ENCODE measurements at places on chromosomes 3 and 15. TPM values are rescaled to one million over a fixed set of nuclear protein-coding genes. Genes with fewer than 3 reads are reported as not detected.

- H3K27ac ChIP-seq, result no peak overlapping the region
These were observed 64.0 kb downstream of the CHST2 start for GRCh38 chr3:143183665-143183964.

DNA sequence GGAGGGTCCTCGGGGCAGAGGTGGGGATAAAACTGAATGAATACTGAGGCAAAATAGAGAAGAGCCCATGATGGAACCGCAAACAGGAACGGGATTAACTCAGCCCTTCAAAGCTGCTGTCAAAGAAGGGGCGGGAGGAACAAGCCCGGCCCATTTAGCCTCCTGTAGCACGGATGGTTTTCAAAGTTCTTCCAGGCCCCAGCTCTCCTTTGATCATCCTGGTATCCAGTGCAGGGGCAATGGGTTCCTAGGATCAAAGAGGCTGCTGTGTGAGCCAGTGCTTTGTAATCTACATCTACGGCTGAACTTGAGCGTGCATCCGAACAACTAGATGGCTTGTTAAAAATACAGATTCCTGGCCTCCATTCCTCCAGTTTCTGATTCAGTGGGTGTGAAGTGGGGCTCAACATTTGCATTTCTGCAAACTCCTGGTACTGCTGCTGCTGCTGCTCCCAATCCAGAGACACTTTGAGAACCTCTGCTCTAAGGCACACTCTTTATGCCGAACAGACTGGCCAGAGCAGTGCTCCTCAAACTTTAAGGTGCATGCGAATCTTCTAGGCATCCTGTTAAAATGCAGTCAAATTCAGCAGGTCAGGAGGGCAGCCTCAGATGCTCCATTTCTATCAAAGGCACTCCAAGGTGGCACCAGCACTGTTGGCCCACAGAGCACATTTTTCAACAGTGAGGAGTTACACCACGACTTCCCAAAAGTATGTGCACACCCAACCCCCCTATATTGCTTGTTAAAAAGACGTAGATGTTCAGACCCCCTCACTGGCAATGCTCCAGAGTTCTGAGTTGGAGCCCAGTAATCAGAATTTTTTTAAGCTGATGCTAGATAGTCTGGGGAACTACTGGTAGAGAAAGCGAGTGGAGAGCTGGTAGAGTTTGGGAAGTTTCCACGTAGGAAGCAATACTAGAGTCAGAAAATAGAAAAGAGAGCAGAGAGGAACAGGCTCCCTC lies 5.6 kb downstream of the GALNT15 start:
- H3K4me3 ChIP-seq, result no peak overlapping the region
- H3K4me1 ChIP-seq, result peaks cover 29% of the 10 kb centered on the region
- no peaks in the 10 kb centered on the region for H3K27me3 ChIP-seq
- H3K27ac ChIP-seq, result no peak overlapping the region
- H3K36me3 ChIP-seq, result no peaks in the 10 kb centered on the region

DNA sequence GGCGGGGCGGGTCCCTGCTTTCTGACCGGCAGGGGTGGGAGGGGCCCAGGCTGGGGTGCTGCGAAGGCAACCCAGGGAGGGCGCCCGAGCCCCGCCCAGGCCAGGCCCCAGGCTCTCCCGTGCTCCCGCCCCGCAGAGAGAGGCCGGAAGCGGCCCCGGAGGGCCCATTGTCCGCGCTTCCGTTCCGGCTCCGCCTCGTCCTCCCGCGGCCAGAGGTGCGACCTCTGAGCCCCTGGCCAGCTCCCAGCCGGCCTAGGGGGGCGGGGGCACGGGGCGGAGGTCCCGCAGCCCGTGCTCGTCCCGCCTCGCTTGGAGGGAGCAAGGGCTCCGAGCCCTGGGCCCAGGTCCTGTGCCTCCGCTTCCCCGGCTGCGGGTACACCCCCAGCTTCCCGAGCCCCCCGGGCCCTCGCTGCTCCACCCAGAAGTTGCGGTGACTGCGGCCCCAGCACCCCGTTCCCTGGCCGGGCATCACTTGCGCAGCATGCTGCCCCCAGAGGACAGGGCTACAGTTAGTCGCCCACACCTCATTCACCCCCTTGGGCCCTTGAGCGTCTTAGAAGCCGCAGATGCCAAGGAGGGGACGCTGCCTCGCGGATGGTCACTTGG lies 20.4 kb upstream of the PLXND1 start:
- H3K36me3 ChIP-seq, result no peaks in the 10 kb centered on the region
- H3K4me1 ChIP-seq, result peaks cover 30% of the 10 kb centered on the region
- H3K4me3 ChIP-seq, result peak overlapping the region; percentile 89

DNA sequence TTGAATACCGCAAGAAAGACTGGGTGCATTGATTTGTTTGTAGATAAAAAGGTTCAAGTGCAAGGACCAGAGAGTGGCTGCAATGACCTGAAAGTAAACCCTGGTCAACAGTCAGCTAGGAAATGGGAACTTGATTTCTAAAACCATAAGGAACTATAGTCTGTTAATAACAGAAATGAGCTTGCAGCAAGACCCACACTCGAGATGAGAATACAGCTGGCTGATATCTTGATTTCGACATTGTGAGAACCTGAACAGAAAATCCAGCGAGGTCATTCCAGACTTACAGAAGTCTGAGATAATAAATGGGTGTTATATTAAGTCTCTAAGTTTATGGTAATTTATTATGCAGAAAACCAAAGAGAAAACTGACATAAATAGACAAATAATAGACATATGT lies 177.3 kb downstream of the NFKBIZ start:
- no peaks in the 10 kb centered on the region for H3K36me3 ChIP-seq
- no peak overlapping the region for H3K4me3 ChIP-seq
- no peaks in the 10 kb centered on the region for H3K27me3 ChIP-seq
- DNase-seq, result no peak

DNA sequence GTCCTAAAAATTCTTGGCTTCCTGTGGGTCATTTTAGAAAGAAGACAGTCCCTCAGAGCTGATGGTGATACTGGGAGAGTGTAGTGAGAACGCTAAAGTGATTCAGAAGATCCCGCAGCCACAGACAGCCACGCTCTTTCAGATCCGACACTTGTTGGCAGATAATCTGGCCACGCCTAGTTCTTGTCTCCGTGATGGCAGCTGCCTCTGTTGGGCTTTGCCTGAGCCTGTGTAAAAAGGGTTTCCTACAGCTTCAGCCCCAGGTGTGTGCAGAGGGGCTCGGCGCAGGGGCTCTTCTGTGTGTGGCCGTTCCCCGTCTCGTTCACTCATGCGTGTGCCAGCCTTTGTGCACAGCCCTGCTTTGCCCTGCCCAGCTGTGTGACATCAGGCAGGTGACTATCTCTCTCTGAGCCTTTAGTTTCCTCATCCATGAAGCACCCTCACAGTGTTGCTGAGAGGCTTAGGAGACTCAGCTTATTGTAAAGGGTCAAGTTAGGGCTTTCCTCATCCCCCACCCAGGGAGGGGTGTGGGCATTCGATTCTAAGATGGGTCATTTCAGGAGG lies 6.3 kb downstream of the IRAK2 start:
- H3K27ac ChIP-seq, result no peak overlapping the region
- no peak overlapping the region for H3K4me3 ChIP-seq
- H3K27me3 ChIP-seq, result peaks cover 13% of the 10 kb centered on the region
- peaks cover 31% of the 10 kb centered on the region for H3K36me3 ChIP-seq
- no peak for DNase-seq

DNA sequence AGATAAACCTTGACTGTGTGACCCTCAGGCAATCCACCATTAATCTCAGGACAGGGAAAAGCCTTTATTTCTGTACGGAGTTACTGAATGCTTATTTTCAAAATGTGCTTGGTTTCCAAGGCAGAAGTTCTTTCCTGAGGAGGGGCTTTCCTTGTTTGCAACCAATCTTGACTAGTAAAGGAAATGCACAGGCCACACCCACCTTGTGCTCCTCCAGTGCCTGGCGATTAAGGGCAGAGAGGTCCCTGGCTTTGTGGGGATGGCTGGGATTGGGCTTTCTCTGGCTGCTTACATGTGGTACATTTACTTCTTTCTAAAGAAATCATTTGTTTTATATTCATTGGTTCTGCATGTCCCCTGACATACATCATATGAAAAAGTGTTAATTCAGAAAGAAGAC lies 47.8 kb downstream of the ZNF621 start:
- DNase-seq, result no peak
- peaks cover 24% of the 10 kb centered on the region for H3K4me1 ChIP-seq
- H3K36me3 ChIP-seq, result peaks cover 12% of the 10 kb centered on the region
- H3K27me3 ChIP-seq, result no peaks in the 10 kb centered on the region
- no peak overlapping the region for H3K4me3 ChIP-seq
- H3K27ac ChIP-seq, result no peak overlapping the region

DNA sequence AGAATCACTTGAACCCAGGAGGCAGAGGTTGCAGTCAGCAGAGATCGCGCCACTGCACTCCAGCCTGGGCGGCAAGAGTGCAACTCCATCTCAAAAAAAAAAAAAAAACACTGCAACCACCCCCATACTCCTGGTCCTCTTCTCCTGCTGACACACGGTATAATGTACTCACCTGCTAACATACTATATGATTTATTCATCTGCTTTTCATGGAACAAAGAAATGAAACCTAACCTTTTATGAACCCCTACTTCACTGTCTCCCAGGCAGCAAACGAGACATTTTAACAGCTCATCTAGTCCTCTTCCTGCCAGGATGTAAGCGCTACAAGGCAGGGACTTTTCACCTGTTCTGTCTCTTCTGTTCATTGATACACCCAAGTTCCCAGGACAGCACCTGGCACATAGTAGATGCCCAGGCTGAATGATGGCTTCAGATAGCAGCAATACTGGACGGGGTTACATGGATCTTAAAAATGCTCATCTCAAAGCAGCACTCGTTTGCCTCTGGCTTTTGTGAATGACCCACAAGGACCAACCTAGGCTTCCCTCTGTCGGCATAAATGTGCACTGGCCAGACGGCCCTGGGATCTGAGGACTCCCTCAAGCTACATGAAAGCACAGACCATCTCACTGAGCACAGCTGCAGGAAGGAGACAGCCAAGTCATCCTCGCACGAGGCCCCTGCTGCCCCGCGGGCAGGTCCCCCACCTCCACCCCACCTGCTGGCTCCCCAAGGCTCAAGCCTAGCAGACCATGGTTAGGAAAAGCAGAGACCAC lies 20.3 kb downstream of the XXYLT1 start:
- no peaks in the 10 kb centered on the region for H3K27me3 ChIP-seq
- no peak for DNase-seq
- peaks cover 14% of the 10 kb centered on the region for H3K36me3 ChIP-seq
- H3K27ac ChIP-seq, result peak overlapping the region; percentile 24
- no peak overlapping the region for H3K4me3 ChIP-seq
- peaks cover 55% of the 10 kb centered on the region for H3K4me1 ChIP-seq

- H3K4me1 ChIP-seq, result peaks cover 42% of the 10 kb centered on the region
- DNase-seq, result no peak
- peaks cover 4% of the 10 kb centered on the region for H3K36me3 ChIP-seq
- no peaks in the 10 kb centered on the region for H3K27me3 ChIP-seq
These were observed 3.1 kb downstream of the SPRED1 start for GRCh38 chr15:38255690-38256089.

DNA sequence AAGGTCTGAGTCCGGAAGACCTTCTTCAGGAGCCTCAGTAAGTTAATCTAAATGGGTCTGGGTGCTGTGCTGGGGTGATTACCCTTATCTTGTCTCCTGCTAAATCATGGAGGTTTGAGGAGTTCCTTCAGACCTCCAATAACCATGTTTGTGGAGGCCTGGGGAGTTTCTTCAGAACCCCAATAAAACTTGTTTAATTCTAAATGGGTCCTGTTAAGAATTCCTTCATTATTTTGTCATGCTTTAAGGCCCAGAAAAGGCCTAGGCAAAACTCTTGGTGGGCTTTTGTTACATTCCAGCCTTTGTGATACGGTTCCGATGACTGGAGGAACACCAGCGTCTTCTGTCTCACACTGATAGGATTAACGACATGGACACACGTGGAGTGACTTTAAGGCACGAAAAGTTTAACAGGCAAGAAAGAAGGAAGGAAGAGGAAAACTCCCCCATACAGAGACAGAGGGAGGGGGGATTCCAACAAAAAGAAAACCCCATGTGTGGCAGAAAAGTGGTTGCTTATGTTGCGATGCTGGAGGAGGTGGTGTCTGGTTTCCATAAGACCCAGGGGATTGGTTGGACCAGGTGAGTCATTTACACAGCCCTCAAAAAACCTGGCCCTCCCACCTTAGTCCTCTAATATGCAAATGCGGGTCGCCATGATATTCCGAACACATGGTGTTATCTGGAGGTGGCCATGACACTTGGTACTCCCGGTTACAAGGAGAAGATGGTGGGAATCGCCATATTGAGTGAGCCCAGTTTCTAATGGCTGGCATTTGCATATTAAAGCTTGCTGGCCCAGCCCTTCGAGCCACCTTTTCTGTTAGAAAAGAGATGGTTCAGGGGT lies 72.6 kb upstream of the MFGE8 start:
- peak; percentile 79 for DNase-seq
- peak overlapping the region; percentile 98 for H3K27ac ChIP-seq
- H3K27me3 ChIP-seq, result 0 out of 2 replicates have a peak, but pooled peaks cover 3% of the 10 kb centered on the region
- H3K4me3 ChIP-seq, result no peak overlapping the region

- H3K27me3 ChIP-seq, result peaks cover 18% of the 10 kb centered on the region
- no peak for DNase-seq
- no peaks in the 10 kb centered on the region for H3K36me3 ChIP-seq
- no peak overlapping the region for H3K4me3 ChIP-seq
- H3K27ac ChIP-seq, result no peak overlapping the region
These were observed 140.9 kb downstream of the TPRA1 start for GRCh38 chr3:127449486-127450212.

Gene MED12L
- total RNA-seq, result 22.3 TPM

Gene RPLP1
- total RNA-seq, result 2,441 TPM

Gene SAMD7
- total RNA-seq, result not detected

Gene SMCO1
- total RNA-seq, result not detected

Gene CDCP1
- 14.6 TPM for total RNA-seq

Gene SERPINI2
- total RNA-seq, result not detected

All from WTC11 (cell line).